ENCODE measurements at places on chromosomes 16 and 17. TPM values are rescaled to one million over a fixed set of nuclear protein-coding genes. Genes with fewer than 3 reads are reported as not detected.
A peak's percentile ranks its signal among the peaks of the same experiment; 100 is the strongest.

GRCh38 chr16:60302676-60303075, 1568.6 kb upstream of the GOT2 start:
- no peak overlapping the region for H3K27ac ChIP-seq
- H3K4me1 ChIP-seq, result no peaks in the 10 kb centered on the region
- no peak for DNase-seq
- no peaks in the 10 kb centered on the region for H3K36me3 ChIP-seq
- H3K4me3 ChIP-seq, result no peak overlapping the region

GRCh38 chr17:80829166-80829813, 162.4 kb upstream of the CHMP6 start:
- H3K4me3 ChIP-seq, result no peak overlapping the region
- DNase-seq, result no peak
- H3K27ac ChIP-seq, result no peak overlapping the region

- no peak overlapping the region for H3K4me3 ChIP-seq
- H3K4me1 ChIP-seq, result no peaks in the 10 kb centered on the region
- H3K27me3 ChIP-seq, result no peaks in the 10 kb centered on the region
- DNase-seq, result no peak
- H3K27ac ChIP-seq, result no peak overlapping the region
Measured at GRCh38 chr16:54400261-54400660, 113.7 kb upstream of the IRX3 start.

- DNase-seq, result no peak
- H3K27me3 ChIP-seq, result peaks cover 3% of the 10 kb centered on the region
- H3K4me1 ChIP-seq, result no peaks in the 10 kb centered on the region
- no peaks in the 10 kb centered on the region for H3K36me3 ChIP-seq
Measured at GRCh38 chr16:81435103-81435502, 9.5 kb upstream of the CMIP start.

- H3K4me3 ChIP-seq, result no peak overlapping the region
- H3K36me3 ChIP-seq, result no peaks in the 10 kb centered on the region
- DNase-seq, result no peak
- H3K27me3 ChIP-seq, result no peaks in the 10 kb centered on the region
Measured at GRCh38 chr17:19760746-19761145, 12.6 kb upstream of the ALDH3A1 start.

DNA sequence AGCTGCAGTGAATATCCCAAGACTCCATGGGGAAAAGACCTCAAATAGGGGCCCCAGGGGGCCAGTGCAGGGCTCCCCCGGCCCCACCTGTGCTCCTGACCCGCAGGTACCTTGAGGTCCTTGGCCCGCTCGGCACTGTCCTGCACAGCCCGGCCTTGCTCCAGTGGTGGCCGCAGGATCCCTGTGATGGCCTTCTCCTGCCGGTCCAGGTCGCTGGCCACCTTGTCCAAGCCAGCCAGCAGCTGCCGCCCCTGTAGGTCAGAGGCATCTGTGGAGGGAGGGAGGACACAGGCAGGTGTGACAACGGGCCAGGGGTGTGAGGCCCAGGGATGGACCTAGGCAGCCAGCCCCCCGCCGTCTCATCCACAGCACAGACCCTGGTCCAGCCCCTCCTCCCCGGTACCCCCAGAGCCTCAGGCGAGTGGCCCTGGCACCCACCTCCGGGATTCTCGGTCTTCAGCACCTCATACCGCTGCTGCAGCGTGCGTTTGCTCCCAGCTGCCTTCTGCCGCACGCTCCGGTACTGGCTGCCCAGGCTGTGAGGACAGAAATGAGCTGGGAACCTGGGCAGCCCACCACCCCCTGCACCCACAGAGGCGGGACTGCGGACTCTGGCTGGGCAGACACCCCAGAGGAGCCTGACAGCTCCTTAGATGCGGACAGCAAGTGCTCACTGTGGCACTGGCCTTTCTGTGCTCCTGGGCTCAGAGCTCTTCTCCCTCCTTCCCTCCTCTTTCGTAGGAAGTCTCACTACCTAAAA, 43.7 kb downstream of the PPL start:
- H3K27ac ChIP-seq, result no peak overlapping the region
- H3K27me3 ChIP-seq, result no peaks in the 10 kb centered on the region
- peaks cover 9% of the 10 kb centered on the region for H3K4me1 ChIP-seq
- DNase-seq, result no peak
- no peaks in the 10 kb centered on the region for H3K36me3 ChIP-seq

DNA sequence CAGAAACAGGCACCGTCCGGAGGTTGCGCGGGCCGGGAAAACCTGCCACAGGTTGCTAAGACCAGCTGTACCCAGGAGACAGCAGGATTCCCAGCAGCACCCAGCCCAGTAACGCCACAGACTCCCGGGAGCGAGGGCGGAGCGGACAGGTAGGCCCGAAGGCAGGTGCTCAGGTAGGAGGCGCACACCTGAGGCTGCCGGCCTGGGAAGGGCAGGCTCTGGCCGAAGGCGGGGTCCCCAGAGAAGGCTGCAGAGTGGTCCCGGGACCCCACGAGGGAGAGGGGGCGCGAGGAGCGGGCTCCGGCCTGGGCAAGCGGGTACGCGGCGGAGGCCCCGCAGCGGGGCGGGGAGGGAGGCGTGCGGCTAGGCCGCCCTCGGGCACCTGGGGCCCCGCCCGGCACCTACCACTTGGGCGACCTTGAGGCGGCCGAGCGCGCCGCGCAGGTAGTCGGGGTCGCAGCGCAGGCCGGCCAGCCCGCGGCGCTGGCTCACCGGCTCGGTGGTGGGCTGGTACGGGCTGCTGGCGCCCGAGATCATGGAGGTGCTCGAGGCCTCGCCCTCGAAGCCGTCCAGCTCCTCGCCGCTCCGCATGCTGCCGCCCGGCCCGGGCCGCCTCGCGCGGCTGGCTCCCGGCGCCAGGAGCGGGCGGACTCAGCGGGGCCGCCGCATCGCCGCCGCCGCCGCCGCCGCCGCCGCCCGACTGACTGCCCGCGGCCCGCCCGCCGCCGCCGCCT, 441 bp downstream of the CMTM4 start:
- peak overlapping the region; percentile 77 for H3K4me3 ChIP-seq
- no peaks in the 10 kb centered on the region for H3K27me3 ChIP-seq
- H3K36me3 ChIP-seq, result no peaks in the 10 kb centered on the region
- peak; percentile 77 for DNase-seq
- peak overlapping the region; percentile 84 for H3K27ac ChIP-seq

- DNase-seq, result no peak
- no peaks in the 10 kb centered on the region for H3K36me3 ChIP-seq
- H3K4me1 ChIP-seq, result no peaks in the 10 kb centered on the region
- H3K27ac ChIP-seq, result no peak overlapping the region
Measured at GRCh38 chr16:50505714-50506542, 42.3 kb upstream of the NKD1 start.

The KRTAP3-2 gene
- total RNA-seq, result not detected

The LYZL6 gene
- total RNA-seq, result not detected

The MRPS34 gene
- 118 TPM for total RNA-seq

The MRPL45 gene
- total RNA-seq, result 25.0 TPM

The GUCY2D gene
- total RNA-seq, result not detected

The CA4 gene
- total RNA-seq, result 149 TPM

The CD7 gene
- total RNA-seq, result 6.8 TPM
